ENCODE measurements at places on chromosomes 3 and 15.

GRCh38 chr15:59196416-59196815 lies 10.2 kb upstream of the LDHAL6B start:
- DNase-seq = no peak

DNA sequence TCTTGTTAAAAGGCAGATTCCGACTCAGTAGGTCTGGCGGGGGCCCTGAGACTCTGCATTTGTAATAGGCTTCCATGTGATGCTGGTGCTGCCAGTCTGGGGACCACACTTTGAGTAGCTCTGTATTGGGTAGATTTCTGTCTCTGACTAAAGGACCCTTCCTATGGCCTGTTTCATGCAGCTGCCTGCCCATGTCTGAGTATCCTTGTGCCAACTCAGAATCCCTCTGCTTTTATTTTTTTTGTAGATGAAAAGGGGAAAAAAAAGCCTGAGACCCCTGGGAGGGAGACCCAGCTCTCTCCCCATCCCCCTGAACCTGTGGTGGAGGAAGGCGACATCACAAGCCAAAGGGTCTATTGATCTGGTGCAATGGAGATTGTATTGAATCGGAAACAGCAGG lies 81.9 kb downstream of the EBLN2 start:
- DNase-seq = no peak

DNA sequence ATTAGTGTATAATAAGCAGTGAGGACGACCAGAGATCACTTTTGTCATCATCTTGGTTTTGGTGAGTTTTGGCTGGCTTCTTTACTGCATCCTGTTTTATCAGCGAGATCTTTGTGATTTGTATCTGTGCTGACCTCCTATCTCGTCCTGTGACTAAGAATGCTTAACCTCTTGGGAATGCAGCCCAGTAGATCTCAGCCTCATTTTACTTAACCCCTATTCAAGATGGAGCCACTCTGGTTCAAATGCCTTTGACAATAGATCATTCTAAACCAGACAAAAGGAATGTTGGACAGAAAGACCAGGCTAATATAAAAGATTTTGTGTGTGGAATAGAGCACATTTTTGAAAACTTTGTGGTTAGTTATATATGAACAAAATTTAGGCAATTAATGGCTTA lies 618.5 kb upstream of the BCHE start:
- no peak for DNase-seq

- no peak for DNase-seq
Measured at GRCh38 chr15:23055316-23055715, 15.9 kb upstream of the TUBGCP5 start.

DNA sequence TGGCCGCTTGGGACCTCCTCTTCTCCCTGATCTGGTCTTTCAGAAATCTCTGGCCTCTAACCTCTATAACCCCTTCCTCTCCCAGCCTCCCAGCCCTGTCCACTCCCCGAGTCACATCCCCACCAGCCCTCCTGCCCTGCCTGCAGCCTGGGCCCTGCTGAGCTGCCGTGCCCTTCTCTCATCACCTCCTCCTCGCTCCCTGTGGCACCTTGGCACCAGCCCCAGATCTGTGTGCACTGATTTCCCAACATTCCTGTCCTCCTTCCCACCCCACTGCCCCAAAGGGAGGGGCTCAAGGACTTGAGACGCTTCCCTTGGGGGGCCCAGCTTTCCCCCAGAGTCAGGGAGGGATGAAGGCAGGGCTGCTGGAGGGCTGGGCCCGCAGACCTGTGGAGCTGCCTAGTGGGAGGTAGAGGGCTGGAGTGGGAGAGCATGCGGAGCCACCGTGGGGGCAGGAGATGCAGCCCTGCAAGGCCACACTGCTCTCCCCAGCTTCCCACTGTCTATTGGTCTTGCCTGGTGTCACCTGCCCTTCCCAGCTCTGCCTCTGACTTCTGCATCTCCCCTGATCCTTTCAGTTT lies 42.7 kb downstream of the EXOG start:
- no peak for DNase-seq

GRCh38 chr15:57227166-57227565 lies 149.1 kb upstream of the CGNL1 start:
- DNase-seq = no peak
